ENCODE measurements at places on chromosomes 4 and X. TPM values are rescaled to one million over a fixed set of nuclear protein-coding genes. Genes with fewer than 3 reads are reported as not detected.

The VSIG4 gene
- not detected for total RNA-seq

The GABRG1 gene
- total RNA-seq: not detected

The DOK7 gene
- 0.20 TPM for total RNA-seq

The CPE gene
- total RNA-seq: 1.2 TPM

The MMGT1 gene
- 6.3 TPM for total RNA-seq

The BEX1 gene
- 0.20 TPM for total RNA-seq

The AP1S2 gene
- total RNA-seq: 57.5 TPM

The MMAA gene
- 5.7 TPM for total RNA-seq

The CD40LG gene
- not detected for total RNA-seq

The ATP7A gene
- total RNA-seq: 11.5 TPM

The FGFR3 gene
- 0.79 TPM for total RNA-seq

The FANCB gene
- total RNA-seq: 5.1 TPM

The CENPVL1 gene
- total RNA-seq: not detected
